Activated T-cell treated with anti-CD3 and anti-CD28 coated beads for 4 hours (primary cell): ENCODE measurements at places on chromosomes 5 and 9.

- no peak for DNase-seq
Observed at GRCh38 chr5:5881294-5881693, 458.8 kb downstream of the ICE1 start.

DNA sequence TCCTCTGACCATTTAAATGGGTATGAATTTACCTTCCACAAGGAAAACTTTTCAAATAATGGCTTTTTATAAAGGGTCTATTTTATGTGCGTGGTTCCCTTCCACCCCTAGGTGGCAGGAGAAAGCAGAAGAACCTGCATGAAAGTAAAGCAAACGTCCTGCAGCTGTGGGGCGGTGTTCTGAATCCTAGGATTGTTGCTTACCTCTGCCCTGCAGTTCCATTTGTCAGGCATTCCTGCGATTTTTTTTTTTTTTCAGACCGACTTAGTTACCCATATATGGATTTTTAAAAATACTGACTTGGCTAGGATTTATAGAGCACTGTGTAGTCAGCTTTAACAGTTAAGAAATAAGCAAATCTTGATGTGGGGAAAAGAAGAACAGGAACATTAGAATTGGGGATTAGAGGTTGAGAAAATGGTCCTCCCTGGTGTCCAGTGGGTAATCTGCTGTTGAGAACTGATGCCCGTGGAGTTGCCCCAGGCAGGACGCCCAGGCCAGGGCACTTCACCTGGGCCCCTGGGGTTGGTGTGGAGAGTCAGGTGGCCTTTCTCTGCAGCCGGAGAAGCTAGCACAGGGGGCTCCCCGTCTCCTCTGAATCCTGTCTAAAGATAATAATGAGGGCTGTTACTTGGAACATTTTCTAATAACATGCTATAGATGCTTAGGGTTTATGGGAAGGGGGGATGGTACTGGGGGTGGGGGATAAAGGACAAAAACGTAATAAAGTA, 30.4 kb upstream of the LTC4S start:
- peak; percentile 35 for DNase-seq

DNA sequence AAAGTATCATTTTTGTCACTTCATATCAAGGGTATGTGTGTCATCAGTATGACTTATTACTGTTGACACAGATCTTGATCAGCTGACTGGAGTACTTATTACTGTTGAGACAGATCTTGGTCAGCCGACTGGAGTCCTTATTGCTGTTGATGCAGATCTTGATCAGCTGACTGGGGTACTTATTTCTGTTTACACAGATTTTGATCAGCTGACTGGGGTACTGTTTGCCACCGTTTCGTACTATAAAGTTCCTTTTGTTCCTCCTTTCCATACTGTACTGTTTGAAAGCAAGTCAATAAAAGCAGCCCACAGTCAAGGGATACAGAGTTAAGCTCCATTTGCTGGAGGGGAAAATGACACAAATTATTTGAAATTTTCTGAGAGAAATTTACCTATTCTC, 347.3 kb downstream of the CDH12 start:
- DNase-seq, result no peak

GRCh38 chr5:2010940-2011339, 128.2 kb upstream of the IRX4 start:
- DNase-seq, result no peak

GRCh38 chr9:131056781-131057506, 39.4 kb upstream of the AIF1L start:
- no peak for DNase-seq

DNA sequence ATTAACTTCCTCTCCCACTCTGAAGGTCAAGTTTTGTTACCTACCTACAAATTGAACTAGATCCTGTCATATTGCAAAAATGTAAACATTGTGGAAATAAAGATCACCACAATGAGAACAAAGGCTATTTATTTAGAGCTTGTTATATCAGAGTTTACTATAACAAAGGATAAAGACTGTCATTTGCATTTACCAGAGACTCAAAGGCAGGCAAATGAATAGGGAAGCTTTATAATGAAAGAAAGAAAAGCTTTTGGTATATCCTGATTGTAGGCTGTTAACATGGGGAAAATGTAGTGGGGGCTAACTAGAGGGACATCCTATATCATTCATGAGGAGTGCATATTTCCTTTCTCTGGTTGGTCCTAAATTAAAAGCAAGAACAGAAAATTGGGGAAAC, 403.5 kb upstream of the TYRP1 start:
- DNase-seq, result no peak

DNA sequence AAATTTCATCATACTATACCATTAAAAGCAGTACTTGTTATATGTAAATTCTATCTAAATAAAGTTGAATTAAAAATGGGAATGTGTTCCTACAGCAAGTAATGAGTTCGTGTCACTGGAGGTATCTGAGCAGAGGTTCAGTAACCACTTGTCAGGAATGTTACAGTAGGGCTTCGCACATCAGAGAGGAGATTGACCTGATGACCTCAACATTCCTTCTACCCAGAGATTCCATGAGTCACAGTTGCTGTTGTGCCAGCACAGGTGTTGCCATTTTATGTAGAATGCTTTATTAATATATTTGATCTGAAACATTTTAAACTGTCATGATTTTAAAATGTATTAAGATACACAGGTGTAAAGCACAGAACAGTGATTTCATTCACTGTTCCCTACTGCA, 60.3 kb downstream of the STX17 start:
- DNase-seq, result no peak

GRCh38 chr9:5587024-5587423, 41.9 kb upstream of the RIC1 start:
- no peak for DNase-seq

- no peak for DNase-seq
Observed at GRCh38 chr9:21708856-21709255, 93.6 kb upstream of the MTAP start.

GRCh38 chr9:71703172-71703872, 65.0 kb downstream of the CEMIP2 start:
- DNase-seq, result no peak

DNA sequence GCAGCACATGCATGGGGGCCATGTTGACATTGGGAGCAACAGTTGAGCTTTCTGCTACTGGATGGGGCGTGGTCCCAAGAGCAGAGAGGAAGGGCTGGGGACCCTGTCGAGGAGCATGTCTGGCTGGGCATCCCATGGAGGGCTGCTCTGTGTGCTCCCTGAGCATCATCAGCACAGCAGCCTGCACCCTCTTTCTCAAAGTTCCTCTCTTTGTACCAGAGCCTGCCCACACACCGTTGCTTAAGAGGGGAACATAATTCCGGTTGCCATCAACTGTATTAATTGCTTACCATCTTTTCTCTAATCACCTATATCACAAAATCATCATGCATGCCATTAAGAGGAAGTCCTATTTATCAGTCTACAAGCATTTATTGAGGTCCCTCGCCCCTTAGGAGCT, 55.2 kb upstream of the DIRAS2 start:
- no peak for DNase-seq

DNA sequence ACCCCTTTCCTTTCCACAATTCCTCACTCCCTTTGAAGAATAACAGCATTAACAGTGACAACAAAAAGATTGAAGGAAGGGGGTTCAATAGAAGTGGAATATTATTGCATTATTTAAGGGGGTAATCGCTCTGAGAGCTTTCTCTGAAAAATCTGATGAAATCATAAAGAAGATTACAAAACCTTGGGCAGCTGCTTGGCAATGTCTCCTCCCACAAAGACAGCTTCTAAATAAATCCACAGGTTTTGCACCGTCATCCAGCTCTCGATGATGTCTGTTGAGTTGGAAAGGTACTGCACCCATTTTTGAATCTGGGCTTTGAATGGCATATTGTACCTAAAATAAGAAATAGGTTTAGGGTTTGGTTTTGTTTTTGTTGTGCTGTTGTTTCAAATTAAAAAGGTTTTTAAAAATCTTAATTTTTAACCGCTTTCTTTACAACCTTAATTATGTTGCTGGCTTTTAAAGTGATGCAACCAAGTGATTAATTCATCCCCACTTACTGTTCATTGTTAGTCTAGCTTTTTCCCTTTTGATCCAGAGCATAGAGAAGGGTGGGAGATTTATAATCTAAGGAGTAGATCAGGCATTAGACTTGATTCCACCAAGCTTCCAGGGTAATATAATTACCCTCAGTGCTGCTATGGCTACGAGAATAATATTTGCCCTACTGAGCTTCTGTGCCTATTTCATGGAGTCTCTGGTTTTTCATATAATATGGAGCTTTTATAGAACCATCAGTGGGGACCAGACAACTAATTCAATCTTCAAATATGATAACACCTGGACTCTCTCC, 85.0 kb downstream of the DNAH5 start:
- no peak for DNase-seq

- no peak for DNase-seq
Observed at GRCh38 chr9:2725898-2726649, 8.8 kb downstream of the KCNV2 start.

GRCh38 chr9:95102572-95102971, 214.9 kb downstream of the FANCC start:
- no peak for DNase-seq

- no peak for DNase-seq
Observed at GRCh38 chr5:142461028-142461590, 136.3 kb upstream of the SPRY4 start.

DNA sequence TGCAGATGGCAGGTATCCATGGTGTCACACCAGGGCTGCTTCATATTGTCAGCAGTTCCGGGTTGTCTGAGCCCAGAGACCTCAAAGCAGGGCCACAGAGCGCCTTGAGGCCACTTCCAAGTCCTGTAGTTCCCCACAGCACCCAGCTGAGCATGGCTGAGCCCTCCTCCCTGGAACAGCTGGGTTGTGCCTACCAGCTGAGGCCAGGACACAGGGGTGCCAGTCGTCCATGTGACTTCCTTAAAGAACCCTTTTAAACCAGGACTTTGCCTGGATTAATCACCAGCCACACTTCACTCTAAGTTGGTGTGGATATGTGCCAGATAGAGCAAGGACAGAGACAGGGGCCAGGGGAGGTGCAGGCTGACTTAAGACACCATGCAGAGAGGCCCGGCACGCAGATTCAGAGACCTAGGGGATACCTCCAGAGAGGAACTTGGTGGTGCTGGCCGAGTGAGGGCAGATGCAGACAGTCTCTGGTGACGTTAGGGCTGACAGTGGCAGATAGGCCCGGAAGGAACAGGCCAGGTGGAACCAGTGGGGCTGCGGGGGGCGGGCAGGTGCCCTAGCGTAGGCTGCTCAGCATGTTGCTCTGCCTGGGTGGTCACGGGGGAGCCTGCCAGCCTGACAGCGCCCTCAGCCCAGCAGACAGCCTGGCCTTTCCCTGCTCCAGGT, 142.7 kb downstream of the CACNA1B start:
- DNase-seq, result no peak

DNA sequence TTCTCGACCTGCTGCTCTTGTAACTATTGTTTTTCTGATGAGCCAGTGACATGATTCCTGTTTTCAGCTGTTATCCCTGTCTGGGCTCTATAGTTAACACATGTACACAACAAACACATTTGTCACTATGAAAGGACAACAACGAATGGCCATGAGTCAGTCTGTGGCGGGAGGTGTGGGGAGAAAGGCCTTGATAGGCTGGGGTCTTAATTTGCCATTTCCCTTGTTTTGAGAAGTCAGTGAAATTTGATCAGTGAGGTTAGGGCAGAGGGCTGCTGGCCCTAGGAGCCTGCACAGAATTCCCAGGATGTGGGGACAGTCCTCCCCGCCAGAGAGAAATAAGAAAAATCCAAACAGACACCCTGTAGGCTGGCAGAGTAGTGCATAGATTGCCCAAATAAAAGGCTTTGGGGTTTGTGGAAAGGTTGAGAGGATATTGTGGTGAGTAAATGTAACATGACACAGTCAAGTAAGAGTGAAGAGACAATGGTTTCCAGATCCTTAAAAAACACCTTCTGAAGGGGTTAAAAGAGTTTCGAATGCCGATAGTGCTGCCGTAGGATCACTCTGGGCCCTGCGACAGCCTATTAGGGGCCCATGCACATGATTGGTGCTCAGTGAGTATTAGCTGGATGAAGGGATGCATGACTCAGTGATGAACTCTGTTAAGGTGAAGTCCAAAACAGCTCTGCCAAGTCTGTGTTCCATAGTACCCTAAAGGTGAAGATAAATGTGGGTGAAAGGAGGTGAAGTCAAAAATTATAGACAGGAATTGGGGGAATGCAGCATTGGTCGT, 110.9 kb upstream of the PRRC1 start:
- DNase-seq, result no peak

- DNase-seq, result no peak
Observed at GRCh38 chr9:92658611-92659010, 11.3 kb downstream of the IPPK start.

DNA sequence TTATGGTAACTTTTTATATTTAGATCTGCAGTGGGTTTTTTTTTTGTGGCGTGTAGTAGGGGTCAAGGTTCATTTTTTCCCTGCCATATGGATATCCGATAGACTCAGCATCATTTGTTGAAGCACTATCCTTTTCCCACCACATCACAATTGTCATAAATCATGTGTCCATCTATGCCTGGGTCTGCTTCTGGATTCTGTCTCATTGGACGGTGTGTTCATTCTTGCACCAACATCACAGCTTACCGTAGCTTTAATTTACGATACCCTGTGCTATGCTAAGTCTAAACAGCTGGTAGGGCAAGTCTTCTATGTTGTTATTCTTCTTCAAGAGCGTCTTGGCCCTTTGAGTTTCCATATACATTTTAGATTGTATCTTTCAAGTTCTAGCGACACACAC, 175.0 kb downstream of the RGS3 start:
- no peak for DNase-seq

GRCh38 chr9:131720330-131720729, 19.5 kb downstream of the RAPGEF1 start:
- no peak for DNase-seq

- DNase-seq, result no peak
Observed at GRCh38 chr5:83156001-83156400, 78.7 kb downstream of the XRCC4 start.

GRCh38 chr5:83306572-83307241, 164.8 kb upstream of the VCAN start:
- DNase-seq, result no peak

DNA sequence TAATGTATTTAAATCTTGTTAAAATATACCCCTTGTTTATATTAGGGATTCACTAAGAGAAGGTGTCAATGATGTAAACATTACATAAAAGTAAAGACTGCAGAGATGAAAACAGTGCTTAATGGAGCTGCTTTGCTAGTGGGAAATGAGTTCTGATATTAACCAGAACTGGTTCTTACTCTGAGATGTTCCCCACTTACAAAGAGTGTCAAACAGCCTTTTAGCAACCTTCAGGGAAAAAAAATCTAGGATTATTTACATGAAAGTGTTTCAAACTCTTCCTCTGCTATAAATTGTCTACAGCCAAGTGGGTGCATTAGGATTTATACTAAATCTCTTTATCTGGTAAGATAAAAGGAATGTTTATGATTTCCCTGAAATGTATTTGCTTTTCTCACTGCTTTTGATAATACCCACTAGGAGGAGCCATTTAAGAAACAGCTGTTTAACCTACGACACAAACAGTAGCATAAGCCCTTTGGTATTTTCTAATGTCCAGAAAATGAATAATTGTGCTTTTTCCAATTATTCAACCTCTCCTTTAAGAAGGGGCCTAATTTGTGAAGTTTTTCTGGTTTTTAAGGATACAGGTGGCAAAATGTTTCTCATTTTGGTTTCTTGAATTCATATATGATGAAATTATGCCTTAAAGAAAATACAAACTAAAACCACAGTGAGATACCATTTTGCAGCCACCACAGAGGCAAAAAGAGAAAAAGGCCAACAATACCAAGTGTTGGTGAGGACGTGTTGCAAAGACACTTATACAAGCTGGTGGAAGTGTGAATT, 186.3 kb downstream of the TLE4 start:
- DNase-seq, result no peak
